ENCODE measurements at places on chromosomes 11 and 22.

DNA sequence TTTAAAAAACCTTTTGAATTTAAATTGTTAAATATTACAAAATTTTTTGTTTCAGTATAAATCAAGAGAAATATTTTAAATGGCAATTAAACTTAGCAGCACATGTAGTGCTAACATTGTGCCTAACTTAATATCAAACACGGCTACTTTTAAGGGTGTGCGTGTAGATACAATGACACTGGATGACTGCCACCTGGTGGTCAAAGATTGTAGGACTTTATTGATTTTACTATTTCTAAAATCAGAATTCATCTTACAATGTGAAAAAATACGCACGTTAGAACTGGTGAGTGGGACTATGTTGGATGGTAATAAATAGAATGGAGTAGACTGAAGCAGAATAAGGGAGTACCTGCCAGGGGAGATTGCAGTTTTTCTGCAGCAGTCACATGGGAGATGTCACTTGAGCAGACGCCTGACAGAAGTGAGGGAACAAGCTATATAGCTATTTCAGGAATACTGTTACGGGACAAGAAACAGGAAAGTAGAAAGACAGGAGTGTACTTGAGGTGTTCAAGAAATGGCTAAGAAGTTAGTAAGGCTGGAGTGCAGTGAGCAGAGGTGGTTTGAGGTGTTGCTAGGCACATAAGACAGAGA lies 52.9 kb downstream of the UVRAG start:
- no peak for DNase-seq

GRCh38 chr22:45673482-45674175 lies 2.0 kb downstream of the ATXN10 start:
- DNase-seq = no peak

DNA sequence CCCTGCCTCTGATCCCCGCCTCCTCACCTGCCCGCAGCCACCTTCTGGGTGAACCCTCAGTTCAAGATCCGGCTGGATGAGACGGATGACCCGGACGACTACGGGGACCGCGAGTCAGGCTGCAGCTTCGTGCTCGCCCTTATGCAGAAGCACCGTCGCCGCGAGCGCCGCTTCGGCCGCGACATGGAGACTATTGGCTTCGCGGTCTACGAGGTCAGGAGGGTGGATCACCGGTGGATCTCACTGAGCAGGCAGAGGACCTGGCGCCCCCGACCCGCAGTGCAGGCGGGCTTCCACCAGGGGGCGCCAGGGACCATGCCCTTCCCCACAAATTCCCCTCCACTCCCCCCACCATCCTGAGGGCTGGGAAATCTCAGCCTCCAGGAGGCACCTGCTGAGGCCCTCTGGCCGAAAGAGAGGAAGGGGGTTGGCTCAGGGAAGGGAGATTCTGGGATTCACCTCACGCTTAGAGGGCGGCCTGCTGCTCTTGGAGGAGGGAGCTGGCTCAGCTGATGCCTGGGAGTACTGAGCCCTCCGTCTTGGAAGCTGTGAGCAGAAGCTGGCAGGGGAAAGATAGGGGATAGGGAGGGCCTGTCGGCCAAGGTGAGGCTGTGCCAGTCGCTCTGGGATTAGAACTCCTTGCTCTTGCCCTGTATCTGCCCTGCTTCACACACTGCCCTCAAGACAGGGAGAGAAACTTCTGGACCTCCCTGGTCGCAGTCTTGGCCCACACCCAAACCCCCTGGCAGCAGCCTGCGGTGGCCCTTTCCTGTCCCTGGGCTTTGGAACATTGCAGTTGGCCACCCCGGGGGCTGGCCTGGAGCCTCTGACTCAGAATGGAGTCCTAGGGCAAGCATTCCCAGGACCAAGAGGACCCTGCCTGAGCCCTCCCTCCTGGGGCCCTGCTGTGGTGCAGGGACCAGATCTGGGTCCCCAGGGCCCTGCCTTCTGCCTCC lies 23.2 kb downstream of the CAPN1 start:
- no peak for DNase-seq

- no peak for DNase-seq
These were observed 26.9 kb upstream of the ATXN10 start for GRCh38 chr22:45644714-45645113.

DNA sequence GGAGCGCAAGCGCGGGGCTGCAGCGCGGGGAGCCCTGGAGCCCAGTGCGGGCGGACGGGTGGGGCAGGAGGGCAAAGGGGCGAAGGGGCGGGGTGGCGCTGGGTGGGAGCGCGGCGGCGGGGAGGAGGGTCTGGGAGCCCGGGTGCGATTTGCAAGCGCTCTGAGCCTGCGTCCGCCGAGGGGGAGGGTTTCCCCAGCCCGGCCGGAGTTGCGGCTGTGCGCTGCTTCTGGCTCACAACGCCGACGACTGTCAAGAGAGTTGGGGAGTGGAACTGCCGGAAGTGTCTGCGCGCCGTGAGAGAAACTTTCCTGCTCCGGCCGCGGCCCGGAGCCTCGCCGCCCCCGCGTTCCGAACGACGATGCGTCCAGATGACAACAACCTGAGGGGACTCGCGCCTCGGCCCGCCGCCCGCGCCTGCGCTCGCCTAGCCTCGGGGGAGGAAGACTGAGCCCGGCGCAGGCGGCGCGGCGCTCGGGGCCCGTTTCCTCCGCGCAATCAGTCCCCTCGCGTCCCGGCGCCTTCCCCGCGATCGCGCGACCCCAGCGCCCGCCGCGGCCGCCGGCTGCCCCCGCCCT lies at the start of gene ARHGAP42:
Gene ARHGAP42, plus strand, starts transcription at position 235 of the 576 bp plus-strand sequence. CDS start 391 bp downstream, outside the sequence.
- no peak for DNase-seq

DNA sequence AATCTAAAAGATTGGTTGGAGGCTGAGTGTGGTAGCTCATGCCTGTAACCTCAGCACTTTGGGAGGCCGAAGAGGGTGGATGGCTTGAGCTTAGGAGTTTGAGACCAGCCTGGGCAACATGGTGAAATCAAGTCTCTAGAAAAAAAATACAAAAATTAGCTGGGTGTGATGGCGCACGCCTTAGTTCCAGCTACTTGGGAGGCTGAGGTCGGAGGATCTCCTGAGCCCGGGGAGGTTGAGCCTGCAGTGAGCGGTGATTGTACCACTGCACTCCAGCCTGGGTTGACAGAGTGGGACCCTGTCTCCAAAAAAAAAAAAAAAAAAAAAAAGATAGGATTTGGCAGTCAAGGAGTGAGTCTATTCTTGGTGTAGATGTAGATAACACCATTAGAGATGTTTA lies 10.6 kb downstream of the FOLR1 start:
- DNase-seq = no peak

DNA sequence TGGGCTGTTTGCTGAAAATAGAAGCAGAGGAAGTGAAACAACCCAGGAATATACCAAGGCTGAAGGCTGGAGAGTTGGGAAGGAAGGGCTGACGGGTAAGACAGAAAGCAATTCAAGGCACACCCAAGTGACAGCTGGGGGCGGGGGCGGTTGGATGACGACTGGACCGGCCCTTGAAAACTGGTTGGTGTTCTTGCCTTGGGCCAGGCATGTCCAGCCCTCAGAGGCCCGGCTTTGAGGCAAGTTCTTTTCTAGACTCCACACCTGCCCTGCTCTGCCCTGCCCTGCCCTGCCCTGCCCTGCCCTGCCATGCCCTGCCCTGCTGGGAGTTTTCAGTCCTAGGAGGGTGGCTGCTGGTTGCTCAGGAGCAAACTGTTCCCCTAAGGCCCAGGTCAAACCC lies 34.2 kb upstream of the CACNG2 start:
- DNase-seq = no peak

- DNase-seq = no peak
These were observed 690 bp upstream of the UVRAG start for GRCh38 chr11:75814363-75814676.

- no peak for DNase-seq
These were observed 160.9 kb downstream of the TRIM29 start for GRCh38 chr11:119976805-119977560.

GRCh38 chr11:112537026-112537425 lies 276.4 kb upstream of the PLET1 start:
- no peak for DNase-seq

- DNase-seq = no peak
These were observed 90.9 kb downstream of the PDHX start for GRCh38 chr11:35007277-35007676.

GRCh38 chr11:119727523-119728151 lies 1.4 kb downstream of the NECTIN1 start:
- DNase-seq = no peak

DNA sequence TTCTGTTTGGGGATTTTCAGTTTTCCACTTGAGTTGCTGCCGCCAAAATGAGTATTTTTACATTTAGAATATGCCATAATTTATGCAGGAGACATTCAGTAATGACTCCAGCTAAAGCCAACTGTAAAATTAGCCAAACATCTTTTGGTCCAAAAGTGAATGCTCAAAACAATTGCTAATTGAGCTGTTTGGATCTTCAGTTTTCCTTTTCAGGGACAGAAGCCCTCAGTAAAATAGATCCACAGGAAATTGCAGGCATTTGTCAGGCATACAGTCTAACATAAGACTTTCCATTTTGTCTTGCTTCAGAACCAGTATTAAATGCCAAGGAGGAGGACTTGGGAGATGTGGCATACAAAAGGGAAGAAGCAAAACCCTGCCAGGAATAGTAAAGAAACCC lies 524.8 kb upstream of the API5 start:
- no peak for DNase-seq

GRCh38 chr11:74283580-74284180 lies 27.8 kb downstream of the P4HA3 start:
- no peak for DNase-seq

- DNase-seq = no peak
These were observed 38.3 kb upstream of the NNMT start for GRCh38 chr11:114257621-114258558.

DNA sequence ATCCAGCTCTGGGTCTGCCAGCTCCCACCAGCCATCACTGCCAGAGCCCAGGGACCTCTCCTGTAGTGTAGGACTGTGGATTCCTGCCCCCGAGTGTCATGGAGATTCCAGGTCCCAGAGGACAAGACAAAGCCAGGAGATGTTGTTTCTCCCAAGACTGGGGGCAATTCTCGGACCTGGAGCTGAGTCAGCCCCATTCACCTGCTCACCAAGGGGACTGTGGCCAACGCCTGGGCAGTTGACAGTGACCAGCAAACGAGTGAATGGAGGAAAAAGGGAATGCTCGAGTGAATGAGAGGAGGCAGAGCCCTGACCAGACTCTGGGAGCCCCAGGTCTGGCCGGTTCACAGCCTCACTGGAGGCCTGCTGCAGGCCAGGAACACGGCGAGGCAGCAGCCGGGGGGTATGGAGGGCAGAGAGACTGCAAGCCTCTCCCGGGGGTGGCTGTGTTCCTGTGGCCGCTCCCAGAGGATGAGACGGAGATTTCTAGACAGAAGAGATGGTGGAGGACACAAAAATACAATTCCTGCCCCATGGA lies 61.3 kb upstream of the PRR5 start:
- no peak for DNase-seq

DNA sequence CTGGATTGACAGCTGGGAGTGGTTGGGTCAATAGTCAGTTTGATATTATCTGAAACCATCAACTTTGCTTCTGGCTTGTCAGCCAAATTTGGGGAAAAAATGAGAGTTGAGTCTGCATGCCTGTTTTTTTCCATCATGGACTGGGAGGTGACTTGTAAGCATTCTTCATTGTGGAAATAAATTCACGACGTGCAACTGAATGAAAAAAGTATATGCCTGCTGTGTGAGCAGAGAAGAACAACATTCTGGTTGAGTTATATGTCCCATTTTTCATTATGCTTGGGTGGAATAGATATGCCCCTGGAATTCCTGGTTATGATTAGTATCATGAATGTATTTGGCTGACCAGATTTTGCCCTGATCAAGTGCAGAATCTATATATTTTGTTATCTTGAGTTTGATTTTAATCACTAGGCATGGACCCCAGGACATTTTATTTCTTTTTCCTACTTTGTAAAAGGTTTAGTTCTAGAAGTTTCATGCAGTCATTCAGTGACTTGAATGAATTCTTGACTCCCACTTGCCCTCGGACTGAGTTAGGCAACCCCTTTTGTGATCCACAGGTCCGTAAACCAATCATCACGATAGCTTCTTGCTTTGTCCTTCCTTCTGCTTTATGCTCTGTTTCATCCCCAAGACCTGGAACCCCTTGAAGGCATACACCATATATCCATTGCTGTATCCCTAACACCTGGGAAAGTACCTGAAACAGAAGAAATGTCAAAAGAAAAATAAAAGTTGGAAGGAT lies 205.8 kb downstream of the NAV2 start:
- no peak for DNase-seq
